ENCODE measurements at places on chromosomes 13 and 19.

- DNase-seq: no peak
- H3K27ac ChIP-seq: no peak overlapping the region
- H3K36me3 ChIP-seq: peaks cover 37% of the 10 kb centered on the region
- no peak overlapping the region for H3K4me3 ChIP-seq
Measured at GRCh38 chr19:11971041-11971440, 6.2 kb downstream of the ZNF763 start.

DNA sequence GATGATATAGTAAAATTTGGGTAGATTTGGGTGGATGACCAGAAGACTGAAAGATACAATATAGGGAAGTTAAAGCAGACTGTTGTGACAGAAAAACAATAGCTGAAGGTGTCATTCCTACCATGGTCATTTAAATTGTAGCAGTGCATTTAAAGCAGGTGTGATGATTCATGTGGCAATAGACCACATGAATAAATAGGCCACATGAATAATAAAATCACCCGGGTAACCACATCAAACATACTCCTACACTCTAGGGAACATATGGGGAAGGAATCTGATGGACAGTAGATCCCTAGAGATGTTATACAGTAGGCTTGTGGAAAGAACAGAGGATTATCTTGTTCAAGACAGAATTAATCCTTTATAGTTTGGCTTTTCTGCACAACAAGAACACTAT is 392.6 kb downstream of the SLITRK5 start:
- H3K4me1 ChIP-seq: no peaks in the 10 kb centered on the region
- H3K36me3 ChIP-seq: no peaks in the 10 kb centered on the region
- DNase-seq: no peak
- H3K27ac ChIP-seq: no peak overlapping the region
- H3K27me3 ChIP-seq: no peaks in the 10 kb centered on the region

DNA sequence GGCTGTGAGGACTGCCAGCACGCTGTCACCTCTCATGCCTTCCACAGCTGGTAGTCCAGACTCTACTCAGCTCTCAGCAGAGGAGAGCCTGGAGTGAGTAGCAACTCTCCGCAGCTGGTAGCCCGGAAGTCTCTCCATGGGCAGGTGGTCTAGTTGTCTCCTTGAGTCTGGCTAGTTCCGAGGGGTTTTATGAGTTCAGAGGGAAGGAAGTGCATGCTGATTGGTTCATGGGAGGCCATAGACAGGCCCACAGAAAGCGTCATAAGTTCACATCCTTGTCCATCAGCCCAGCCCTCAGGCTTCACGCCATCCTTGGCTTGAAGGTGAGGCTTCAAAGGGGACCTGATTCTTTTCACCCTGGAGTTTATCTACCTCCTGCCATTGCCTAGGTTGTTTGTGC is 2662.4 kb upstream of the PCDH20 start:
- no peaks in the 10 kb centered on the region for H3K4me1 ChIP-seq
- H3K27ac ChIP-seq: no peak overlapping the region
- H3K4me3 ChIP-seq: no peak overlapping the region
- DNase-seq: no peak

DNA sequence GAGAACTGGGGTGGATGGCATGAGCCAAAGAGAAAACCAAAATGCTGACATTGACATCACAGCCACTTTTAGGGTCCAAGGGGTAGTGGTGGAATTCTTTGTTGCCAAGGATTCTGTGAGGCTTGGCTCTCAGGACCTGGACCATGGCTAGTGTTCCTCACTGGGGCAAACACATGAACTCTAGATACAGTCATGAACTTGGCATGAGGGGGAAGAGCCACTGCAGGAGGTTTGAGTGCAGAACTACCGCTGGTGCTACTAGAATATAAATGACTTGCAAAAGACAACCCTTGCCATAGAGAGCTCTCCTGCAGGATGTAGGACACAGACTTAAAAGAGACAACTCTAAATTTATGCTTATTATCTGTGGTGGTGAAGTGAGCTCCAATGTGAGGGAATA is 29.8 kb upstream of the FRY start:
- H3K4me1 ChIP-seq: no peaks in the 10 kb centered on the region
- H3K27ac ChIP-seq: no peak overlapping the region
- no peaks in the 10 kb centered on the region for H3K27me3 ChIP-seq
- H3K36me3 ChIP-seq: no peaks in the 10 kb centered on the region
- DNase-seq: no peak
- H3K4me3 ChIP-seq: no peak overlapping the region

DNA sequence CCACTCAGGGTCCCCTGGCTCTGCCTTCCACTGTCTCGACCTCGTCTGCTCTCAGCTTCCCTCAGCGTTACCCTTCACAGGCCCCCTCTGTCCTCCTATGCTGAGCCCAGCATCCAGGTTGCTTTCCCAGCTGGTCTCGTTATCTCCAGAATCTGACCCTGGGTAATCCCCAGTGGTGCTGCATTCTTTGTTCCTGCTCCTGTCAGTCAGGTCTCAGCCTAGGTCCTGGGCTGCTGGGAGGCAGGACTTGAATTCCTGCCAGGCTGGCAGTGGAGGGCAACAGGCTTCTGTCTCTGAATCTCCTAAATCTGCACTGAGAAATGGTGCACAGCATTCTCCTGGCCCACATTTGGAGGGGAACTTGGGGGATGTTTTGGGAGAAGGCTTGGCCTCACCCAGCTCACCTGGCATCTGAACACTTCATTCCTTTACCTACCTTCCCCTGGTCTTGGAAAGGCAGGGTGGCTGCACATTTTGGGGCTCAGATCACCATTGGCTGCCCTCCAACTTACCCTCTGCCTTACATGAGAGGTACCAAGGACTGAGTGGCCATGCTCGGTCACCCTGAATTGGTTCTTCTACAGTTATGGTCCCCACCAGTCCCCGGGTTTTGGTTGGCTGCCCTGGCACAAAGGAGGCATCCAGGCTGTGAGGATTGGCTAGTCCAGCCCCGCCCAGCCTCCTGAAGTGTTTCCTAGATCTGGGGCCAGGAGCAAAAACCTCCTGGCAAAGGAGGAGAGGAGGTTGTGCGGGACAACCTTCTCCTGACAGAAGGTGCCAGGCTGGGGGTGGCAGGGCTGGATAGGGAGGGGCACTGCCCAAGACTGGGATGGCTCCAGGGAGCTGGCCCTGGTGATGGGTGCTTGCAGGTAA is at the start of gene CYP4F8:
TSS of gene CYP4F8 (plus strand) at position 712 of the 873 bp plus-strand sequence. CDS start 399 bp downstream, outside the sequence.
- peak within 1 kb of the TSS; percentile 79 for H3K27ac ChIP-seq
- H3K4me1 ChIP-seq: no peaks in the 10 kb centered on the region
- H3K27me3 ChIP-seq: peaks cover 27% of the 10 kb centered on the region
- no peak within 1 kb of the TSS for H3K4me3 ChIP-seq
- H3K36me3 ChIP-seq: no peaks in the 10 kb centered on the region

Data from activated T-cell treated with anti-CD3 and anti-CD28 coated beads, Interleukin-2, amount 50 U/mL, for 24 hours (primary cell).